ENCODE measurements at places on chromosomes 1 and 21.

DNA sequence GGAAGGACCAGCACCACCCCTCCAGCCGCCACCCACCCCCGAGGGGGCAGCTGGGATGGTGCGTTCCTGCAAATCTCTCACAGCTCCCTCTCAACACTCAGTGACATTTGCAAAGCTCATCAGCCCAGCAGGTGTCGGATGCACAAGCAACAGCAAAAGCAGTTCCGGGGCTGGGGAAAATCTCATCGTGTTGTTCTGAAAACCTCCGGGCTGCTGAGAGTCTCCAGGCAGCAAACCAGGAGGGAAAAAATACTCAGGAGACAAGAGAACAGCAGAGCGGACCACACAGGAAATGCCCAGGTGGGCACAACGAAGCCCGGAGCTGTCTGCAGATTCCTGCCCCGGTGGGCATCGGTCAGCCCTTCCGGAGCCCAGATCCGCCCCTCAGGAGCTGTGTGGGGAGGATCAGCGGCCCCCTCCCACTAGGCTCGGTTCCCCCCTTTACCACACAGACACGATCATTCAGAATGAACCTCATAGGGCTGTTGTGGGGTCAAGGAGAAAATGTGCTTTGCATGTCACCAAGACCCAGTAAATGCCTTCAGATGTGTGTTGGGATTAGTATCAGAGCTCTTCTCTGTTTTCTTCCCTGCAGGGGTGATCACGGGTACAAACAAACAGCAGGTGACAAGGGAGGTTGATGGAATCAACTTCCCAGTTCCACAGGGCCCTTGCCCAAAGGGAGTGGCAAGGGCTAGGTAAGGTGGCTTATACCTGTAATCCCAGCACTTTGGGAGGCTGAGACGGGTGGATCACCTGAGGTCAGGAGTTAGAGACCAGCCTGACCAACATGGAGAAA lies 127.0 kb upstream of the TIAM1 start:
- no peak for DNase-seq

GRCh38 chr1:54477153-54477561 lies 70.9 kb upstream of the ACOT11 start:
- DNase-seq = no peak

DNA sequence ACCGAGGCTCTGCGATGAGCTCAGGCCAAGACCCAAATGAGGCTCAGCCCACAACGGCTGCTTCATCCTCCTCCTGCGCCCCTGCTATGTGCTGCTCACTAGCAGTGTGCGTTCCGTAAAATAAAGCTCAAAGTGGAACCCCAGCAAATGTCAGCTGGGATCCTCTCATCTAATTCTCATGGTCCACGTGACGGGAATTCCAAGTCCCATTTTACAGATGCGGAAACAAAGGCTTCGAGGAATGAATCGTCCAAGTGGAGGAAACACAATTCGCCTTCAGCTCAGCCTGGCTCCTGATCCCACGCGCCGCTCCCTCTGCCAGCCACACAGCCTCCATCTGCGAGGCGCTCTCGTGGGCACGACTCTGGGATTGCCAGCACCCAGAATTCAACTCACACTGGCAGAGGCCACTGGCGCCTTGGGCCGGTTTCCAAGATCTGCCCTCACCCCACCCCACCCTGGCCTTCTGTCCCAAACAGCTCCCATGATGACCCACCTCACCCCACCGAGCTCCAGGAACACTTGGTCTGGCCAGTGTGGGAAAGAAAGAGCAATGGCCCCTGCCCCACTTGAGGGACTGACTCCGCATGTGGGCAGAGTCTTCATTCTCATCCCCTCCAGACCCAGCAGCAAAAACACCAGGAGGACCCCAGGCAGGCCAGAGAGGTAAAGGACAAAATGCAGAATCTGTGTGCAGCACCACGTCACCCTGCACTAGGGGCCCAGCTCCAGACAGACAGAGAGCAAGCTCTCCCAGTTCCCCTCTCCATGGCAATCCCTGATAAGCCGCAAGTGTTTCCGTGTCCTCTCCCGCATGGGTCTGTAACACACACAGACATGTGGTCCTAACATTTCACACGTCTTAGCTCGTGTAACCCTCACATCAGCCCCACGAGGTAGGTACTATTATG lies 10.5 kb downstream of the CASZ1 start:
- DNase-seq = no peak

DNA sequence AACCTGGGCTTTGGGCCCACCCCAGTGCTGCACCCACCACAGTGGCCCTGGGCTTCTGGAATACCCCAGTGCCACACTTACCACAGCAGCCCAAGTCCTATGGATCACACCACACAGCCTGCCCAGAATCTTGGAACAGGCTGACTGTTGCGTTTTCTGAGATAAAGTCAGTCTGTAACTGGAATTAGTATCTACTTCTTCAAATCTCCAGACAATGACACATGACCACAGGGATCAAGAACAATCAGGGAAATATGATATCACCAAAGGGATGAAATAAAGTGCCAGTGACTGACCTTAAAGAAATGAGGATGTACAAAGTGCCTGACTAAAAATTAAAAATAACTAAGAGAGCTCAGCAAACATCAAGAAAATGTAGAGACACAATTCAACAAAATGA lies 239.7 kb upstream of the PLD5 start:
- no peak for DNase-seq

- DNase-seq = no peak
These were observed 497.4 kb downstream of the DISC1 start for GRCh38 chr1:232123775-232124659.

GRCh38 chr1:169949139-169949538 lies 55.4 kb upstream of the SCYL3 start:
- no peak for DNase-seq

GRCh38 chr1:94947437-94947836 lies 20.5 kb upstream of the CNN3 start:
- no peak for DNase-seq

DNA sequence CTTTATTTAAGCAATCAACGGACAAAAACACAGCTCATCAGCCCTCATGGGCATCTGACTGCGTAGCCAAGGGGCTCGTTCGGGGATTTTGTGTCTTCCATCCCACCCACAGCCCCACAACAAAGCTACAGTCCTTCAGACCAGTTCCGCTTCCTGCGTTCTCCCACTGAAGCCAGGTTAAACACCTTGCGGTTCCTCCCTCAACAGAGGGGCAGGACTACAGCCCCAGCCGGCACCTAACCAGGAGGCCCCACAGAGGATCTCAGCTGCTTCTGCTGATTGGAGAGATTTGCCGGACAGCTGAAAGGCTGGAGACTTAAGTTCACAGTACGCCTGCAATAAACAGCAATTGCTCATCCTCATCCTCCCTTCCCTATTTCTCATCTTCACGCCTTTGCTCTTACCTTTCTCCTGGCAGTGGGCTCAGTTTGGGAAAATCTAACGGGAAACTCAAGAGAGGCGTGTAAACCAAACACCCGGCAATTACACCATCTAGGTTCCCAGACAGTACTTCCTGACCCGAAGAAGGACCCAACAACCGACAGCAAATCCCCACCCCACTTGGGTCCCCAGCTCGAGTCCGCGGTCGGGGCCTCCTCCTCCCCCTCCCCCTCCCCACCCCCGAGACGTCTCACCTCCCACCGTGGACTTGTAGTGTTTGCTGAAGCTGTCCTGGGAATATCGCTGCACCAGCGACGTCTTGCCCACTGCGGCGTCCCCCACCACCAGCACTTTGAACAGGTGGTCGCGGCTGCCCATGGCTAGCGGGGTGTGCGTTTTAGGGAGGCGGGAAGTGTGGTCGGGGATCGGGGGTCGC lies 876 bp downstream of the RAB29 start:
- peak; percentile 11 for DNase-seq
